ENCODE measurements at places on chromosomes 3 and 15.
A peak's percentile ranks its signal among the peaks of the same experiment; 100 is the strongest.

DNA sequence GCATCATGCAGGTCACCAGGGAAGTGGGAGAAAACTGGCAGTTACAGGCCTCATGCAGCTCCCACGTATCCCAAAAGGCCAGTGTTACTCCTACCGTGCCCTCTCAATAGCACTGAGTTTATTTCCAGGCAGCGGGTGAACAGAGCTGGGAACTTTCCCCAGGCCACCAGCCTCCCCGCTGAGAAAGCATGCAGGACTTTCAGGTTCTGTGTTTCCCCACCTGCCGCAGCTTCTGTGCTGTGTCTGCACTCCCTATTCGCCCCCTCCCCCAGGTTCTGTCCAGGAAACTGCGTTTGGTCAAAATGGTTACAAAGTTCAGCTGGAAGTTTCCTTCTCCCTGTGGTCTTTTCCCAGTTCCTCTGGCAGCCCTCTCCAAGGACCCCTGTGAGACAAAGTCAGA, 21.4 kb downstream of the NEK11 start:
- DNase-seq, result no peak

DNA sequence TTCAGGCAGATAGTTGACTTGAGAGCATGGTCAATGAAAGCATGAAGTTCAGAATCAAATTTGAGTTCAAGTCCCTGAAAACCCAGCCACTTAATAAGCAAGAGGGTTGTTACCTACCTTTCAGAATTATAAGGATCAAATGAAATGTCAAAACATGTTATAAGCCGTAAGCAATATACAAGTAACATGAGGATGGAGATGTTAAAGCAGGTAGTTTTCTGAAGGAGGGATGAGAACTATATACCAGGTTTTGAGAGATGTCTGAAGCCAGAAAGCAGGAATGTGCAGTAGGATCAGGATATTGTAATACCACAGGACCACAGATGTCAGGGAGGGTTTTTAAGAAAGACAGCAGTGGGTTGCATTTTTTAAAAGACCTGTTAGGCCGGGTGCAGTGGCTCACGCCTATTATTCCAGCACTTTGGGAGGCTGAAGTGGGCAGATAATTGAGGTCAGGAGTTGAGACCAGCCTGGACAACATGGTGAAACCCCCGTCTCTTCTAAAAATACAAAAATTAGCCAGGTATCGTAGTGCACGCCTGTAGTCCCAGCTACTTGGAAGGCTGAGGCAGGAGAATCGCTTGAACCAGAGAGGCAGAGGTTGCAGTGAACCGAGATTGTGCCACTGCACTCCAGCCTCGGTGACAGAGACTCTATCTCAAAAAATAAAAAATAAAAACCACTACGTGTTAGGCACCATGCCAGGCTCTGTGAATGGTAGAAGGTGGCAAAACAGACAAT, 6.9 kb upstream of the EIF3J start:
- no peak for DNase-seq

DNA sequence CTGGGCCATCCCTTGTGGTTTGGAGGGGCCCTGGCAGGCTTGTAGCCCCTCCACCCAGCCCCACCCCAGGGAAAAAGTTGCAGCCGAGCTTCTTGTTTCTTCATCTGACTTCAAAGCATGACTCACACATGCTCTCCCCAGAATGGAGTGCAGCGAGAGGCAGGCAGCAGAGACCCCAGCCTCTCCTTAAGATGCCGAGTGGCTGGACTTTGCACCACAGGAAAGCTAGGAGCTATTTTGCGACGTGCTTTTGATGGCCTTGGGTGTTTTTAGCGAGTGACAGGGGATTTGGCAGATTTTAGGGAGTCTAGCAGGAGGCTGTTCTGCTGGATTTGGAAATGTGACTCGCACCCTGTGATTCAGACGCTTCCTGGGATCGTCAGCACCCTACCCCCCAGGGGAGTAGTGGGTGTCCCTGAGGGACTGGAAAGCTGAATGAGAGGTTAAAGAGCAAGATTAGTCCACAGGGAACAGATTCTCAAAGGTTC, 14.2 kb downstream of the BAHD1 start:
- peak; percentile 70 for DNase-seq

DNA sequence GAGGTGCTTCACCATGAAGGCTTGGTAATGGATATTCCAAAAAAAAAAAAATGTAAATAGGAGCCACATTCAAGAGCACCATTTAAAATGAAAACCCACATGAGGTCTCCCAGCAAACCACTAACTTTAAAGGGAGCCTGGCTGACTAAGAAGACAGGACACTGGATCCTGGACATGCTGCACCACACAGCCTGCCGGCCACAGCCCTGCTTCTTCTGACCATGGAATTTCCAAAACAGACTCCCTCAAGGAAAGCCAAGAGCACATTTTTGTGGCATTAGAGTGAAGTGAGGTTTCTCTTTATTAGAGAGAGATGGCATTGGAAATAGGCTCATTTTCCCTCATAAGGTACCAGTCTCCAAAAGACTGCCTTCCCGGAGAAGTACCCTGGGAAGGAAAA, 113.9 kb downstream of the RORA start:
- no peak for DNase-seq

DNA sequence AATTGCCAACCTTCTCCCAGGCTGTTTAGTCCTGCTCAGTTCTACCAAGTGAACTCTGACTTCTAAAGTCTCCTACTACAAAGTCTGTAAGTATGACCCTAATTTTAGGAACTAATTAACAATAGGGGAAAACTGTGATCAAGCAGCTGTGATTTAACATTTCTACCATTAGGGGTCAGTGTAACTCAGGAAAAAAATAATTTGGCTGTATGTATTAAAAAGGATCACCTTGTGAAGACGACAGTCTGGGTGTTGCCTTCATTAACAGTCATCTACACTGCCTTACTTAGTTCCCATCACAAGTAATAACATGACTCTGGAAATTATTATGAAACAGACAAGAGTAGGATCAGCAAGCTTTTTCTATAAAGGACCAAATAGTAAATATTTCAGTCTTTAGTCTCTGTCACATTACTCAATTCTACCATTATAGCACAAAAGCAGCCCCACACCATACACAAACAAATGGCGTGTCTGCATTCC, 4.2 kb upstream of the NPHP3 start:
- DNase-seq, result no peak

DNA sequence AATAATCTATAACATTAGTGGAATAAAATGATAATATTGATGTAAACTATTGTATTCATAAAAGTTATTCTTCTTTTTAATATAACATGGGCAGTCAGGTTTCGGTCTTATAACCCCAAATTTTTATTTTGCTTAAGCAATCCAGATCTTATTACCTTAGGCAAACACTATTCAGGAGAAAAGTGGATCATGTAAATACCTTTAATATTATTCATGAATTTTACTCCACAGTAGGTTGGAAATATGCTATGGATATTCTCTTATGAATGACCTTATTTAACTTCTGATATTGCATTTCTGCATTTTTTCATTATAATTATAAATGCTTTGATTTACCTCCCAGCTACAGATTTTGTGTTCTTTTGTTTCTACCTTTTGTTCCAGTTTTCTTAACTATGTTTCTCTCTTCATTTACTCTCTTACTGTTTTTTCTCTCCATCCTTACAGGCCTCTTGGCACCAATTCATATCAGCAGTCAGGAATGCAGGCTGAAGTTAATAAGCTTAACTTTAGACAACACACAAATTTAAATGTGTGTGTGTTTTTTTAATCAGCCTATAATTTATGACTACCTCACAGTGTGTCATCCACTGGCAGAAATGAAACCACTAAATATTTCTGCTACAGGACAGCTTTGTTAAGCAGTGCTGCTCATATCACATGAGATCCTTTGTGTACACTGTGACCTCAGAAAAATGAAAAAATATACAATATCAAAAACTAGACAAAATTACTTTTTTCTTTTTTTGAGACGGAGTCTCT, 111.0 kb downstream of the NSUN3 start:
- no peak for DNase-seq

GRCh38 chr3:50112462-50112861, 23.7 kb downstream of the RBM5 start:
- no peak for DNase-seq

DNA sequence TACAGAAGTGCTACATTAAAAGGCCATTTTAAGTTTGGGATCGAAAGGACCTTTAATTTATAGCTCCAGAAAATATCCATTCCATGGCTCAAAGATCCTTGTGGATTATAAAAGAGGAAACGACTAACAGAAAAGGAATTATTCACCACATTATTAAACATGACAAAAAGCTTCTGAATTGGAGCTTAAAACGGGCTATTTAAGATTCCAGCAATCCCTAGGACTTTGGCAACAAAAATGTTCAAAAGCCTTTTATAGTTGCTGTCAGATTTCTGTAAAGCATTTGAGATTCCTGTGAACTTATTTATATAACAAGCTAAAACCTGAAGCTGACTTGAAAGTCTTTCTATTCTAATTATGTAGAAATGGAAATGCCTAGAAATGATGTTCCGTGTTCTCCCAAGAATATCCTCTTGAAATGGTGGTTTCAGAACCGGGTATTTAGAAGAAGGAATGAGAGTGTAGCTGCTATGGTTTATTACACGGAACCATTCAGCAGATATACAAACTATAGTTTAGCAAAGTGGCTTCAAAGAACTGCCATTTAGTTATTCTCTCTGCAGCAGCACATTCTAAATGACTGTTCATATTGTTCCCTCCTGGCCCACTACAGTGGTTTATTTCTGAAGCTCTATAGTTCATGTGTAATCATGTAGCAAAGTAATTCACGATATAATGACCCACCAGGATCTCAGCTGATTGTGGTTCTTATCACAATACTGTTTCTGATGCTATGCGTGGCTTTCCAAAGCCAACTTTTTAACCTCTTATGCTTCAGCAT, 961.7 kb downstream of the FHIT start:
- no peak for DNase-seq

GRCh38 chr3:183854318-183855035, 29.1 kb upstream of the MAP6D1 start:
- DNase-seq, result no peak

DNA sequence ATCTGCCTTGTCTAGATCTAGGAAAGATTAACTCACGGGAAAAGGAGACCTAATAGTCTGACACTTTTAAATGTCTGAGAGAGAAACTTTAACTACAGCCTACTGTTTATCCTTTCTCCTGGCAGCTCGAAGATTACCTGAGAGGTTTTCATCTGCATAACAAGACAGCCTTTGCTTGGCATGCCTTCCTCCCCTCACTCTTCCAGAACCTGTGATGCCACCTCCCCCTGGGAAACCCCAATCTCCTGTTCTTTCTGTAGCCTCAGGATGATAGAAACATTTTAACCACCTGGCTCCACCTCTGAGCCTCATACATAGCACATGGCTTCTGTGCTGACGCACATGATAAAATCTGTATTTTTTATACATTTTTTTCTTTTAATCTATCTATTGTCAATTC, 420.8 kb downstream of the CNTN6 start:
- DNase-seq, result no peak

DNA sequence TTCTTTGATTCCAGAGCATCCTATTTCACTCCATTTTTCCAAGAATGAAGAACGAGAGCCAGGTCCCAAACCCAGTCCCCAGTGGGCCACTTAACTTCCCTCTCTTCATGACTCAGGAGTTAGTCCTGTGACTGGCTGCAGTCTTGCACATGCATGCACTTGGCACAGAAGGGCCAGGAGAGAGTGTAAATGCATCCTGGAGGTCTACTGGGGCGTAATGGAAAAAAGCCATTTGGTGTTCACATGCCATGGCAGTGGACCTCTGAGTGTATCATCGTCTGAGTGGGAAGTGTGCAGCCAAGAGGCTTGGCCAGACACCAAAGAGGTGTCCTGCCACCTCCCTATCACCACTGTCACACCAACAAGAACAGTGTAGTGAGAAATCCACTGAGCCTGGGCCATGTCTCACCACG, 15.1 kb upstream of the RFTN1 start:
- no peak for DNase-seq

- DNase-seq, result peak; percentile 31
Measured at GRCh38 chr15:30038667-30039523, 43.9 kb upstream of the GOLGA8J start.

GRCh38 chr3:19220311-19220710, 72.0 kb downstream of the KCNH8 start:
- DNase-seq, result no peak

GRCh38 chr15:84647726-84648125, 6.4 kb downstream of the WDR73 start:
- no peak for DNase-seq

GRCh38 chr3:116897382-116897781, 187.8 kb downstream of the TUSC7 start:
- DNase-seq, result no peak

GRCh38 chr15:26679927-26680326, 92.9 kb downstream of the GABRB3 start:
- no peak for DNase-seq

GRCh38 chr3:83941990-83942745, 1016.6 kb upstream of the CADM2 start:
- no peak for DNase-seq

- no peak for DNase-seq
Measured at GRCh38 chr3:190495796-190496195, 18.1 kb upstream of the IL1RAP start.

DNA sequence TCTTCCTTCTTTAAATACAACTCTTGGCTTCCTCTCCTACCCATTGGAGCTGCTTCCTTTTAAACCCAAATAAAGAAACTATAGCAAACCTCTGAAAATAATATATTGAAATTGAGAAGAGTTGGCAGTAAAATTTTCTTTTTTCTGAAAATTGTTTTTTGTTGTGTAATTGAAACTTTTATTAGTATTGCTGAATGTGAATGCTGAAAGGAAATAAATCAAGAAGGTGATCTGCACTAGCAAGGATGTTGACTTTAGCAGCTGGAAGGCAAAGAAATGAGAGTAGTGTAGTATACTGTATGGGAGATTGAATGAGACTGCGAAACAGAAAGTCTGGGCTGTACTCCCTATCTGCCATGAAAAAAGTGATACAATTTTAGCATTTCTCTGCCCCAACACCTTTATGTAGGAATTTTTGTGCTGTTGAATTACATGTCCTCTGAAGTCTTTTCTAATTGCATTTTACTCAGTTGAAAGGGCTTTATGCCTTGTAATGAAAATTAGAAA, 166.3 kb downstream of the DOCK3 start:
- no peak for DNase-seq

GRCh38 chr3:45927881-45928280, 15.4 kb upstream of the CXCR6 start:
- DNase-seq, result no peak

DNA sequence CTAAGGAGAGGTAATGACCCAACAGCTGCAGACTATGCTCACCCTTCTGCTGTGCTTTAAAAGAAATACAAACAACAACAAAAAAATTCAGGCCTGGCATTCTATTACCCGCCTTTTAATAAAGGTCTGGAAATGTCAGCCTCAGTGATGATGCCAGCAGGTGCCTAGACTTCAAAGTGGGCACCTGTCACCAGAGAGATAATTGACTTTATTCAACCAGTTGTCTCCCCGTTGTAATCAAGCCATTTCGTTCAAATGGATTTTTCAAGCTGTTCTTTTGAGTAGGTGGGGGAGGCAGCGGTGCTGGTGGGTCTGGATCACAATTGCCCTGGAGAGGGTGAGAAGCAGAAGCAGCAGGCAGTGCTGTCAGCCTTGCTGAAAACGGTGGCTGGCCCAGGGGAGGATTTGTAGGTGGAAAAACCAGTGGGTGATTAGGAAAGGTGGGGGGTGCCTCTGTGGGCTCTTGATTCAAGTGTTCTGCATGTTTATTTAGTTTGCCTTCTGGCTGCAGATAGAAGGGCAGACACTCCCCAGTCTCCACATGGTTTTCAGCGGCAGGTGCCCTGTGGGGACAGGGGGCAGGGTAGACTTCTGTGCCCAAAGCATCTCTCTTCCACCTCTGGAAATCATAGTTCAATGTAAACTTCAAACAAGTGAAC, 300.2 kb upstream of the SLCO3A1 start:
- DNase-seq, result no peak

Data from H54 (cell line).